ENCODE measurements at places on chromosomes 1 and 21. TPM values are rescaled to one million over a fixed set of nuclear protein-coding genes. Genes with fewer than 3 reads are reported as not detected.

CNIH3 gene
- 0.68 TPM for total RNA-seq

ROR1 gene
- total RNA-seq = 12.3 TPM

GPR61 gene
- total RNA-seq = not detected

ELF3 gene
- 0.91 TPM for total RNA-seq

TLR5 gene
- 28.2 TPM for total RNA-seq

PTGS2 gene
- 3.6 TPM for total RNA-seq

PRDM16 gene
- 1.9 TPM for total RNA-seq

MX2 gene
- total RNA-seq = 71.5 TPM

NR1I3 gene
- total RNA-seq = not detected

MATN1 gene
- total RNA-seq = 0.66 TPM

RGL1 gene
- total RNA-seq = 112 TPM

C4BPA gene
- 1.2 TPM for total RNA-seq

PLA2G2D gene
- 5.9 TPM for total RNA-seq

VAV3 gene
- total RNA-seq = 50.4 TPM

B4GALT2 gene
- 14.4 TPM for total RNA-seq

TRIM63 gene
- not detected for total RNA-seq

URB2 gene
- 11.9 TPM for total RNA-seq

TMEM240 gene
- 5.3 TPM for total RNA-seq

OPRD1 gene
- total RNA-seq = not detected

FCRL2 gene
- 56.5 TPM for total RNA-seq
